ENCODE measurements at places on chromosomes 7 and 10.

DNA sequence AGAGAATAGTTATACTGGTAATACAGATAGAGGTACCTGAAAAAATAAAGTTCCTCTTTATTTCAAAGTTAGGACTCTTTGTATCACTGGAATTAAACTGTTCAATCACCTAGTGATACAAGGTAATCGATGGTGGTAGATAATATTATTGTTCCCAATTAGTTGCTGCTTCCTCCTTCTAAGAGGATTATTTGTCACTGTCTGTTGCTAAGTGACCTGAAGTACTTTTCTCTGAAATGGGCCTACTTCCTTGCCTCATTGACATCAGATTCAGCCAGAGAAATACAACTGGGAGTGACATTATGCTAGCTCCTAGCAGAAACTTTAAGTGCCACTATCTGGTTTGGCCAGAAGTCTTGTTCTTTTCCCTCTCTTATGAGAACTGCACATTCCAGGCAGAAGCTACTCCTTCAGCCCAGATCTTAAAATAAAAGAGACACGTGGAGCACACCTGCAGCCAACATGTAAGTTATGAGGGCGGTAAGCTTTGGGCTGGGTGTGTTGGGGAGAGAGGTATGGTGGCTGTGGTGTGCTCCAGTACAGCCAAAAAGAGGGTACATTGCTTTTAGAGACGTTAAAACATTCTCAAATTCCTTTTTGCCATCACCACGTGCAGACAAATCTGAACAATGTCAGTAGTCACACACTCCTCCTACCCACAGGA is 54.8 kb downstream of the MINDY3 start:
- DNase-seq: no peak

DNA sequence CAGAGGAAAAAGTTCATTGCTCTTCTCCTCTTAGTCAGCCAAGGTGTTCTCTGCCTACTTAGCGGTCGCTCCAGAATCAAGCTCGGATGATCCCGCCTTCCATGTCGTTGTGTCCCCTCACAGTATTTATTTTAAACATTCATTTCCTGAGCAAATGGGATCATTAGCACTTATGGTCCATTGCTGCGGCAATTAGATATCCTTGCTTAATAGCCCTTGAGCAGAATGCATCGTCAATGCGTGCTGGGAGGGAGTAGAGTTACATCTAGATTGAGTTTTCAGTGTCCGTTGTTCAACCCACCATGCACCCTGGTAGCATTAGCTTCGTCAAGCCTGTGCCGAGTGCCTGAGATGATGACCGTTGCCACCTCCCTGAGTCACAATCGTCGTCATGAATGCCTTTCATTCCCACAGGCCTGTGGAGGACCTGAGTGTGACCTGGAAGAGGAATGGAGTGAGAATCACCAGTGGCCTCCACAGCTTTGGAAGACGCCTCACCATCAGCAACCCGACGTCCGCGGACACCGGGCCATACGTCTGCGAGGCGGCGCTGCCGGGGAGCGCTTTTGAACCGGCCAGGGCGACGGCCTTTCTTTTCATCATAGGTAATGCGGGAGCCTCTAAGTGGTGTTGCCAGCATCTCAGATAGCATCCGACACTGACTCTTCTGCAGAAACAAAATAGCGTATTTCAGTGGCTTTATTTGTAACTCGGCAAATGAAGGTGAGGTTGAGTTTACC is 650.4 kb downstream of the SDK1 start:
- no peak for DNase-seq

DNA sequence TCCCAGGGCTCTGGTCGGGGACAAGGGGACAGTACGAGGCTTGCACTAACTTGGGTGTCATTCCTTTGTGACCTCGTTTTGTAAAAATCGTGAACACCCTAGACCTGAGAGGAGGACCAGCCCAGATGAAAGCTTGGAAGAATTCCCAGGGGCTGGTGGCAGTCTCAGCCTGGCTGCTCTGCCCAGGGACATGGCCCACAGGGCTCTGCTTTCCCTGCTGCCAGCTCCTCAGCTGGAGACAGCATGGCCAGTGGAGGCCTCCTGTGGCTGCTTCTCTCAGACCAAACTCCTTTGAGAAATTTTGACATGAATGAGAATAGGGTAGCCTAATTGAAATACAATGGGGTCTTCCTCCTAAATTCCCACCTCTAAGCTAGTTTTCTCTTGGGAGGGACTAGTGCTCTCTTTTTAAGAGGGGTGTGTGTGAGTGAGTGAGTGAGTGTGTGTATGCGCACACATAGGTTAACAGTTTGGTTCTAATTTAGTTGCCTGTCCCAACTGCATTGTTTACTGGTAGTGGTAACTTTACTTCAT is 140.3 kb upstream of the EFCAB10 start:
- no peak for DNase-seq

GRCh38 chr10:126198681-126199080 is 189.6 kb downstream of the ADAM12 start:
- DNase-seq: no peak

GRCh38 chr10:88456730-88457129 is 126.4 kb downstream of the RNLS start:
- DNase-seq: no peak

DNA sequence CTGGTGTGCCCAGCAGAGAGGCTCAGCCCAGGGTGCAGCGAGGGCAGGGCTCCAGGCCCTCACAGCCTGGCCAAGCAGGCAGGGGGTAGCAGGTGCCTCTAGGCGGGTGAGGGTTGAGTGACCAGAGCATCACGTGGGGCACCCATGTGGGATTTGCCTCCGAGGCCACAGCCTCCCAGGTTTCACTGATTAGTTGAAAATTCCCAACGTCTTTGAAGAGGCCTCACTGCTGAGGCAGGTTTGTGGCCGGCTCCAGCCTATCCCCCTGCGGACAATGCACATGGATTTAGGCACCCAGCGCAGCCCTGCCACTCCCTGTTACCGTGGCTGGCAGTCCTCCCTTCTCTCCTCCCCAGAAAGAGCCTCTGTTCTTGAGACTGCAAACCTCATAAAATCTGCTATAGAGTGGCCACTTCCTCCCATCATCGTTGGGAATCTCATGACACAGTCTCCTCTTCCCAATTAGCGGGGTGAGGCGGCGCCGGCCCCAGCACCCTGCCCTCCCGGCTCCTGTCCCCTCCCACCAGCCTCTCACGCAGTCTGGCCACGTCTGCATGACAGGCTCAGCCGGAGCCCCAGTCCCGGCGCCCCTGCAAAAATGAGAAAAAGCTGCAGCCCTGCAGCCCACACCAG is 10.8 kb downstream of the MYL10 start:
- DNase-seq: no peak

- DNase-seq: peak; percentile 2
Measured at GRCh38 chr7:18320971-18321567, 174.5 kb upstream of the HDAC9 start.

DNA sequence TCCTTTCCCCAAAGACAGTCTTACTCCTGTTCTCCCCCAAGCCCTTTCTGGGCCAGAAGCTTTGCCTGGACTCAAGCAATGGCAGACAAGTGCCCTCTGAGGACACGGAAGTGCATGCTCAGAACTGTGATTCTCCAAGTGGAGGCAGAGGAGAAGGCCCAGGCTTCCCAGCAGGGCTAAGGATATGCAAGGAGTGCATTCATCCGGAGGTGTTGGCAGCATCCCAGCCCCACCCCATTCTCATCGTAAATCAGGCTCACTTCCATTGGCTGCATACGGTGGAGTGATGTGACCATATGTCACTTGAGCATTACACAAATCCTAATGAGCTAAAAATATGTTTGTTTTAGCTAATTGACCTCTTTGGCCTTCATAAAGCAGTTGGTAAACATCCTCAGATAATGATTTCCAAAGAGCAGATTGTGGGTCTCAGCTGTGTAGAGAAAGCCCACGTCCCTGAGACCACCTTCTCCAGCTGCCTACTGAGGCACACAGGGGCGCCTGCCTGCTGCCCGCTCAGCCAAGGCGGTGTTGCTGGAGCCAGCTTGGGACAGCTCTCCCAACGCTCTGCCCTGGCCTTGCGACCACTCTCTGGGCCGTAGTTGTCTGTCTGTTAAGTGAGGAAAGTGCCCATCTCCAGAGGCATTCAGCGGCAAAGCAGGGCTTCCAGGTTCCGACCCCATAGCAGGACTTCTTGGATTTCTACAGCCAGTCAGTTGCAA is 1.4 kb upstream of the RBP3 start:
- DNase-seq: no peak

GRCh38 chr7:151690606-151691005 is 170.9 kb upstream of the RHEB start:
- DNase-seq: no peak

DNA sequence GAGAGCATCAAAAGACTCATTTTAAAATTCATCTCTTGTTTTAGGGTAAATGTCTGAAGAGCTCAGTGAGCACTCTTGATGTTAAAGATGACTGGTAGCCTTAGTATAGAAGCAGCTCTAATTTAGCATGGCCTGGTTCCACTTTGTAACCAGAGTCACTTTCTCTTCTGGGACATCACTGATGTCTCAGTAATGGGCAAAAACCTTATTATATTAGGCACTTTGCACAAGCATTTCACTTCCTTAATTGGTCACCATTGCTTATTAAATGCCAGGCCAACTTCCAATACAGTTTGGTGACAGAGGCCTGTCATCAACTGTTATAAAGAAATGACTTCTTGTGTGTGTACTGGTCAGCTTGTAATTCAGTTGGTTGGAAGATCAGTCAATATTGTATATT is 53.0 kb downstream of the STEAP1B start:
- no peak for DNase-seq

DNA sequence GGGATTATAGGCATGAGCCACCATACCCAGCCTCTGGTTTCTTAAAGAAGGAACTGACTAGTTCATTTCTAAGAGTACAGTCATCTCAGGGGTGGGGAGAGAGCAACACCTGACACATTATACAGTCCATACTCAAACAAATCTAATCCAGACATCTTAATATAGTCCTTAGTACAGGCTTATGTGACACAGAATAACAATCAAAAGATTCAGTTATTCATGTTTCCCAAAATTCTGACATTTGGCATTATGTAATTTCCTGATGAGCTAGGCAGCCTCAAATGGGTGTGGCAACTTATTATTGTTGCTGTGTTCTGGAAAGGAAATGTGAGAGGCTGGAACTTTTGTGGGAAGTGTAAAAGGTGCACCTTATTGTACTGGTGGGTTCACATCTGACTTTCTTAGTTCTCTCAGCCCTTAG is 116.3 kb downstream of the WDFY4 start:
- DNase-seq: no peak

- DNase-seq: no peak
Measured at GRCh38 chr10:88404133-88404532, 179.0 kb downstream of the RNLS start.

- no peak for DNase-seq
Measured at GRCh38 chr7:37129035-37129425, 319.6 kb downstream of the ELMO1 start.

DNA sequence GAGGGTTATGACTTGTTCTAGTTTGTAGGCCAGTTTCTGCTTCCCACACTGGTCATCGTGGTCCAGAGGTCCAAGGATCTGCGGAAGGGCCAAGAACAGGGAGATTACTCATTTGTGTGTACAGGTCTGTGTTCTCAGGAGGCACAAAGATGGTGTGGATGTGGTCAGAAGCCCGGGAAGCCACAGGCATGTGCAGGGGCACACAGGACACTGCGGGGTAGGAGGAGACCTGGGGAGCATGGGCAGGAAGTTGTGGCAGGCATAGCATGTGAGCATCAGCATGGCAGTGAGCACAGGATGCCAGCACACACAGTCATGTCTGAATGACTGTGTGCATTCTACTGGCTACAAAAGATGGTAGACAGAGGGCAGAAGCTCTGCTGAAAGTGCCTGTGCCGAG is 445.8 kb downstream of the PLXNA4 start:
- DNase-seq: no peak

DNA sequence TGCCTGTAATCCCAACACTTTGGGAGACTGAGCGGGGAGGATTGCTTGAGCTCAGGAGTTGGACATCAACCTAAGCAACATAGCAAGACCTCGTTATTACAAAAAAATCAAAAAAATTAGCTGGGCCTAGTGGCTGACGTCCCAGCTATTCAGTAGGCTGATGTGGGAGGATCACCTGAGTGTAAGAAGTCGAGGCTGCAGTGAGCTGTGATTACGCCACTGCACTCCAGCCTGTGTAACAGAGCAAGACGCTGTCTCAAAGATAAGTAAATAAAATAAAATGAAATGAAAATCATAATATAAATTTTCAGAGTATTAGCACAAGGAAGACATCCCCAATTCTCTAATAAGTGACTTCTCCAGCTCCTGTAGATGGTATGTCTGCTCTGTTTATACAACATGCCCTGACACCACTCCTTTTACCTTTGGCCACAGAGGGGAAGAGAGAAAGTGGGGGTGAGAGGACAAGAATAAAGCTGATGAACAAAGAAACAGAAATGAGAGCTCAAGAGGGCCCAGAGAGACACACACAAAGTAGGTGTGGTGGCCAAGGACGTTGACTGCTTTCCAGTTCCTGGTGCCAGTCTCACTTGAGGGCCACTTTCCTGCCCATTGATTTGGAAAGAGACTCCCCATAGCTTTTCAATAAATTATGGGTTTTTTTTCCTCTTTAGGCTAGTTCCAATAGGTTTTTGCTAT is 62.9 kb downstream of the PTTG1IP2 start:
- no peak for DNase-seq

DNA sequence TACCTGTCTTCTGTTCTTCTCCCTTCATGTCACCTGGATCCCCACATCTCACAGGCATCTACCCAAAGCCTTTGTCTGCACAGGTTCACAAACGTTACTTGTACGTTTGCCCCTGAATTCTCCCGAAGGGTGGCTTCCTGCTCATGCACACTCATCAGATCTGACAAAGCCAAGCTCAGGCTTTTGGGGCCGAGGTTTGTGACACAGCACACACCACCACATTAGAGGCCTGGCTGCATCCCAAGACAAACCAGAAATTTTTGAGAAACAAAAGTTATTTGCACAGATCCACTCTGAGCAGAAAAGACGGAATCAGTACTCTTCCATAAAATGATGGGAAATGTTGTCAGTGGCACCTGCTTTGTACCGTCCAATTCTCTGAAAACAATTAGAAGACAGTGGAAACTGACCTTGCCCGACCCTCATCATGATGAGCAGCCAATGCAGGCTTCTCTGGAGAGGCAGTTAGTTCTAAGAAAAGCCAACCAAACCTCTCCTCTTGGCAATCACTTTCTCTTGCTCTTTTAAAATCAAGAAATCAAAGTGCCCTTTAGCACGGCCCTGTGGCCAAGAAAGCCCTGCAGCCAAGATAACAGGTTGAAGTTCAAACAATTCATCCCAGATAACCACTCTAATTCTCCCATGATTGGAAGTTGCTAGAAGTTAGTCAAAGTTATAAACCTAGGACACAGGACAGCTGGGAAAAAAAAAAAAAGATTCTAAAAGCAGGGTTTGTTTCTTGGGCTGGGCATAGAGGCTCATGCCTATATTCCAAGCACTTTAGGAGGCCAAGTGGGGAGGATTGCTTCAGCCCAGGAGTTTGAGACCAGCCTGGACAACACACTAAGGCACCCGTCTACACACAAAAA is 13.6 kb upstream of the SVIL start:
- DNase-seq: no peak

DNA sequence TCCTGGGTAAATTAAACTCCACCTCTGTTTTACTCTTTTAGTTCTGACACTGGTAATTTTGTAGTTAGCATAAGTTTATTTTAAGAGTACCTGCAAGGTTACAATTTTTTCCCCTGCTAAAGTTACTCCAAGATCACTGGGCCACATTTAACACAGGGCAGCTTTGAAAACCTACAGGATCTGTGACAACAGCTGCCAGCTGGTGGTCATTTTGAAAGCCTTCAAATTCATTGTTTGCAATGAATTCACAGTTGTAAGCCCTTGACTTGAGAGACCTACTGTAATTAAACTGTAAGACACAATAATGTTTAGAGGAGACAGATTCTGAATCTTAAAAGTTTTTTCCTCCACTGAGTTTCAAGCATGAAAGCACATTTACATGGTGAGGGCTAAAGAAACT is 129.6 kb downstream of the CNOT4 start:
- no peak for DNase-seq

- peak; percentile 67 for DNase-seq
Measured at GRCh38 chr7:73718905-73719805, at the start of gene STX1A. Gene STX1A (minus strand): TSS chr7:73719669. CDS start chr7:73719631, 38 bp downstream.

All from effector memory CD8-positive, alpha-beta T cell (primary cell).